ENCODE measurements at places on chromosomes 4 and X.

DNA sequence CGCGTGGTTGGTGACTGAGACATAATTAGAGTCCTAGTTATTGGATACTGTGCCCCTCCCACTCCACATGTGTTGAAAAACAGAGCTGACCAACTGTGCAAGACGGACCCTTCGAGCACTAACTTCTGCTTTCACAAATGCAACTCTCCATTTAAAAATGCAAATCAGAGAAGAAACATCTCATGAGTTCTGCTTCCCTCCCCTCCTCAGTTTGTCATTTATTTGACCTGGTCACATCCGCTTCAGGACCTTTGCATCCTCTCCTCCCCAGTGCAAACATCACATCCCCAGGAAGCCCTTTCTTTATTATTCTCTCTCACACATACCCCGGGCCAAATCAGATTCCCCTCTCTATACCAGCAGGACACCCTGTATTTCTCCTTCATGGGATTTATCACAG, 38.1 kb upstream of the NOCT start:
- DNase-seq: no peak

GRCh38 chrX:148269513-148269912, 230.9 kb upstream of the AFF2 start:
- DNase-seq: no peak

GRCh38 chr4:70583952-70584834, 7.9 kb upstream of the AMBN start:
- DNase-seq: no peak

DNA sequence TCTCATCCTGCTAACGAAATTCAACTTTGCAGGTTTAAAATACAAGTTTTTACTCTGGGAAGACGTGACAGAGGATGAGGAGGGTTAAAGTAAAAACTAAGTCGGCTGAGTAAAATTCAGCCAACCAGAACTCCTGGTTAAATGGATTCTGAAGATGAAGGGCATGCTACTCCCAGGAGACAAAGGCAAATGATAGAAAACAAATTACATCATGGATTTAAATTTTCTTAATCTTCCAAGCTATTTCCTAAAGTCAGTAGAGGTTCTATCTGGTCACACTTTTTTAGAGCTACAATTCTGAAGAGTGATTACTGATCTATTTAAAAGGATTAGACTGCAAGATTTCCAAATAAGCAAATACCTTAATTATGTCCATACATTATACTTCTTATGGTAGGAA, 47.9 kb downstream of the ZNF827 start:
- DNase-seq: no peak

DNA sequence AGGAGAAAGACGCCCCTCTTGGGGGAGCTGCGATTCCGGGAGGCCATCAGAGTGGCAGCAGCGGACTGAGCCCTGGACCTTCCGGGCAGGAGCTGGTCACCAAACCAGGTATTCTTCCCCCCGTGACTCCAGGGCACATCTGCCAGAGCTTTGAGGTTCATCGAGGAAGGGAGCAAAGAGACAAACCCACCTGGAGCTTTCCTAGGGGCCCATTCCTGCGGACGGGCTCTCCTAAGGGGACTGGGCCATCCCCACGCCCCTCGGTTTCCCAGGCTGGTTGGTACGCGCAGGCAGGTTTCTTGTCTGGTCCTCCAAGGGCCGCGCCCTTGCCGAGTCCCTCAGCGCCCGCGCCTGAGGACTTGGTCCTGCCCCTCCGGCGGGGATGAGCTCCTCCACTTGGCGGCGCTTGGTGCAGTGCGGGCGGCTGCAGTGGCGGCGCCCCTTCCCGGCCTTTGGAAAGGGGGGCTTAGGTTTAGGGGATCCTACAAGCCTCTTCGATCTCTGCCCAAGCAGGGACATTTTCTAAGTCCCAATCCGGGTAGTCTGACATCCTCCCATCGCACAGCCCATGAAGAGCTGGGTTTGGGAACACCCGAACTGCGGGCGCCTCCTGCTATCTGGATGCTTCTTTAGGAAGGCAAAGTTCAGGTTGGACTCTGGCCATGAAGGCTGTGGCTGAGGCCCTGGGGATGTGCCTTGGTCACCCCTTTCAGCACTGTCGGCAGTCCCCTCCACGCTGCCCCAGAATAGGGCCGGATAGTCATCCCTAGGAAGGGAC, 538 bp downstream of the STBD1 start:
- DNase-seq: no peak

Data from stimulated activated CD4-positive, alpha-beta T cell treated with anti-CD3 and anti-CD28 coated beads, Interleukin-1b, Interleukin-23, amount 100 ng/mL, for 1 hour (primary cell).